Naive thymus-derived CD8-positive, alpha-beta T cell (primary cell): ENCODE measurements at places on chromosomes 7 and 10.

DNA sequence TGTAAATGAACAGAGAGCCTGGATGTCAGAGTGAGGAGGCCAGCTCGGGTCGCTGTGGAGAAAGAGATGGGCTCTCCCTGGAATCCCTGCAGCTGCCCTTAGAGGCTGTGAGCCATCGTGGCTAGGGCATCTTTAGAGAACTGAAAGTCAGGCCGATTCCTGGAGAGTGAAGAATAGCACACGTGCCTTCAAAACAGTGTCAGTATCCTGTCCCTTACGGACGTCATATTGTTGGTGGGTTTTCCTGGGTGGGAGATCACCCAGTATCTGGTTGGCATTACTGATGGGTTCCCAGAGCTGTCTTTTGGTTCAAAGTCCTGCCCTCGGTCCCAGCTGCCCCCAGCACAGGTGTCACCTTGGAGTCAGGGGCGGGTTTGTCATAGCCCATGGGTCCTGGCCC is 25.3 kb downstream of the IKZF1 start:
- DNase-seq = no peak
- no peaks in the 10 kb centered on the region for H3K27me3 ChIP-seq
- H3K27ac ChIP-seq = no peak overlapping the region
- H3K4me1 ChIP-seq = peaks cover 41% of the 10 kb centered on the region
- peaks cover 69% of the 10 kb centered on the region for H3K36me3 ChIP-seq

DNA sequence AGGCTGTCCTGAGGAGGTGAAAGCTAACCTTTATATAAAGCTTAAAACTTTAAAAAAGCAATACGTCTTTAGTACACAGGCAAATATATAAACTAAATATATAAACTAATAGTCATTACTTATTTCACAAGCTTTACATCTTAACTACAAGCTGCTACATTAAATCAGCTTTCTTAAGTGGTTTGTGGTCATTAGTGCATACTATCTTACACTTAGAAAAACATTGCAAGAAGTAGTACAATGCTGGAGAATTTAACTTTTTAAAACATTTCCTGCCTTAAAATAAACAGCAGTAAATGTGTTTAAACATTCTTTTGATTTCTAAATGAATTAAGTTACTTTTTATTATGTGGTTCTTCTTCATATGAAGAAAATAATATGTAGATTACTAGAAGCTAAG is 36.3 kb downstream of the MET start:
- no peaks in the 10 kb centered on the region for H3K4me1 ChIP-seq
- DNase-seq = no peak
- H3K27ac ChIP-seq = no peak overlapping the region
- H3K27me3 ChIP-seq = peaks cover 14% of the 10 kb centered on the region
- no peaks in the 10 kb centered on the region for H3K36me3 ChIP-seq

DNA sequence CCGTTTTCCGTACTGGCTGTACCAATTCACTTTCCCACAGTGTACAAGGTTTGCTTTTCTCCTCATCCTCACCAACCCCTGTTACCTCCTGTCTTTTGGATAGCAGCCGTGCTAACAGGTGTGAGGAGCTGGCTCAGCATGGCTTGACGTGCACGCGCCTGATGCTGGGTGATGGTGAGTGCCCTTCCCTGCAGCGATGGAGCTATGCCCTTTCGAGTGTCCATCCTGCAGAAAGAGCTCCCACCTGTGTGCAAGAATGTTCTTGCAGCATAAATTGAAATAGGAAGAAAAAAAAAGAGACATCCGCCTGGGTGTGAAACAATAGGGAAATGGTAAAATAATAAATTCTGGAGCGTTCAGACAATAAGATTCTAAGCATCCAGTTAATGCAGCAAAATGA is 9.5 kb upstream of the UBE3C start:
- no peak overlapping the region for H3K4me3 ChIP-seq
- no peak for DNase-seq
- peaks cover 10% of the 10 kb centered on the region for H3K27me3 ChIP-seq
- H3K36me3 ChIP-seq = no peaks in the 10 kb centered on the region
- H3K27ac ChIP-seq = no peak overlapping the region

- no peak overlapping the region for H3K4me3 ChIP-seq
- no peak overlapping the region for H3K27ac ChIP-seq
- DNase-seq = no peak
- peaks cover 27% of the 10 kb centered on the region for H3K27me3 ChIP-seq
Observed at GRCh38 chr10:91700273-91700672, 67.4 kb upstream of the PPP1R3C start.

DNA sequence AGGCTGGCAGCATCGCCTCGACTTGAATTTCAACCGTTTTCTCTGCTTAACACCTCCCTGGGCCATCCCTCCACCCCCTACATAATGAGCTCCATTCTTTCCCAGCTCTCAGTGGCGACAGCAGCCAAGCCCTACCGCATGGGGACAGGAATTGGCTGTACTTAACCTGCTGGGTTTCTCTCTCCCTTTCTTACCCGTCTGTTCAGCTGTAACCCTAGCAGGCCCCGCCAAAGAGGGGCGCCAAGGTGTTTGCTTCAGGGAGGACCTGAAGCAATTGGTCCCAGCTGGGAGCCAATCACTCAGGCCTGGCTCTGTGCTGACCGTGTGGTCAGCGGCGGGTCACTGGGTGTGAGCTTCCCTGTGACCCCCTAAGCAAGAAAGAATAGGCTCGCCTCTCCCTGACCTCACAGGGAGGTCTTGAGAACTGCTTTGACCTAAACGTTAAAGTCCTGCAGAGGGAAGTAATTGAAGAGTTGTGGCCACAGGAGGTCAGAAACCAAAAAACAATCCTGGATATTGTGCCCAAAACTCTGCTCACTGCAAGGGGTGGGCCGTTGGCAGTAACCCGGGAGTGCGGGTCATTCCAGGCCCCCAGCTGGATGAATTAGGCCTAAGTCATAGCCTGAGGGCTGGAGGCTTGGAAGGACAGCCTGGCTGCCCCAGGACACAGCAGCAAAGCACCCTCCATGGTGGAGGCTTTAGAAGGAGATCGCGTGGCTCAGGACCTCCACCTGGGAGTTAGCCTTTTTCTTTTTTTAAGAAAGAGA is 114.6 kb downstream of the ITIH5 start:
- H3K36me3 ChIP-seq = no peaks in the 10 kb centered on the region
- no peak overlapping the region for H3K4me3 ChIP-seq
- H3K27me3 ChIP-seq = no peaks in the 10 kb centered on the region
- no peak overlapping the region for H3K27ac ChIP-seq

- H3K4me3 ChIP-seq = no peak overlapping the region
- peaks cover 21% of the 10 kb centered on the region for H3K4me1 ChIP-seq
- DNase-seq = no peak
- H3K27ac ChIP-seq = no peak overlapping the region
- H3K36me3 ChIP-seq = no peaks in the 10 kb centered on the region
Observed at GRCh38 chr10:78252286-78252685, 218.6 kb downstream of the RPS24 start.

DNA sequence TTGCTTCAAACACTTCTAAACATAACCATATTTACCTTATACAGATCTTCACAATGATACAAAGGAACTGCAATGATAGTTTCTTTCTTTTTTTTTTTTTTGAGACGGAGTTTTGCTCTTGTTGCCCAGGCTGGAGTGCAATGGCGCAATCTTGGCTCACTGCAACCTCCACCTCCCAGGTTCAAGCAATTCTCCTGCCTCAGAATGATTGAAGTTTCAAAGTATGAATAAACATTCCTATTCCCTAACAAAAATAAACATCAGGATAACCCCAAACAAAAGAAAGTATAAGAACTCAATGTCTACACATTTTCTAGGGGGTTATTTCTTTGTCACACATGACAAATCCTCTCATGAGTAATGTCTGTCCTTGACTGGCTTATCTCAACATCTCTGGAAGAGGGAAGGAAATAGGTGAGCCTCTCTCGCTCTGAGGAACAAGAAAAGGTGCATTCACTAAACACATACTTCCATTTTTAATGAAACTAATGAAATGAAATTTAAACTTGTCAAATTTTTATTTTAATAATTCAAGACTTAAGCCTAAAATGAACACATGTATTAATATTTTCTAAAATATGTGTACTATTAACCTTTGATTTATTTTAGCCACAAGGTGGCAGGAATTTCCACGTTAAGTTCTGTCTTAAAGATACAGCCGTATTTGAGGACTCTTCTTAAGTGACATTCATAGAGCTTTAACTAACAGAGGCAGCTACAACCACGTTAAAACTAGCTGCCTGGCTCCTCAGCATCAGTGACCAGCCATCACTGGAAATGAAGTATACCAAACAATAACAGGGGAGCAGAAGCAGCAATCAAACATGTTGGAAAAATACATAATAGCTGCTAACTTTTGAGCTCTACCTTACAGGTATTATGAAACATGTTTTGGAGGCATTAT is 58.3 kb downstream of the MALSU1 start:
- peaks cover 9% of the 10 kb centered on the region for H3K4me1 ChIP-seq
- H3K36me3 ChIP-seq = no peaks in the 10 kb centered on the region
- H3K27ac ChIP-seq = no peak overlapping the region
- no peak overlapping the region for H3K4me3 ChIP-seq

- no peaks in the 10 kb centered on the region for H3K36me3 ChIP-seq
- H3K27ac ChIP-seq = no peak overlapping the region
- no peak for DNase-seq
- no peak overlapping the region for H3K4me3 ChIP-seq
Observed at GRCh38 chr7:44277391-44277790, 48.0 kb downstream of the CAMK2B start.
